Activated CD4-positive, alpha-beta T cell treated with anti-CD3 and anti-CD28 coated beads, Interleukin-2, amount 10 ng/mL, durations not matched to agents 7 days and 5 days (primary cell): ENCODE measurements at places on chromosomes 3 and 15. TPM values are rescaled to one million over a fixed set of nuclear protein-coding genes. Genes with fewer than 3 reads are reported as not detected.

The CP gene
- not detected for total RNA-seq

The AHSG gene
- not detected for total RNA-seq

DNA sequence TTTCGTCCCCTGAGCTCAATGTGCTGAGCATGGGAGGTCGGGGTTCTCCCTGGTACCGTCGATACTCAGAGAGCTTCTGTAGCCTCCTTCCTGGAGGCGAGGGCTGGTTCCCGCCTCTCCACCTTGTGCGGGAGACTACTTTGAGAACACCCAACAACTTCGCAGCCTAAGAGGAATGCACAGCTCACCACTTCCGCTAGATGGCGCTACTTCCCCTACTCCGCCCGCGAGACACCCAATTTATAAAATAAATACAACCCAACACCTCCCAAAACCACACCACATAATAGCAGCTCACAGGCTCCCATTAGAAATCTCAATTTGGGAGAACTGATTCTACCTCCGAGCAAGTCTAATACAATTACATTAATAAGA, 1.2 kb downstream of the RGMA start:
- DNase-seq: peak; percentile 76

DNA sequence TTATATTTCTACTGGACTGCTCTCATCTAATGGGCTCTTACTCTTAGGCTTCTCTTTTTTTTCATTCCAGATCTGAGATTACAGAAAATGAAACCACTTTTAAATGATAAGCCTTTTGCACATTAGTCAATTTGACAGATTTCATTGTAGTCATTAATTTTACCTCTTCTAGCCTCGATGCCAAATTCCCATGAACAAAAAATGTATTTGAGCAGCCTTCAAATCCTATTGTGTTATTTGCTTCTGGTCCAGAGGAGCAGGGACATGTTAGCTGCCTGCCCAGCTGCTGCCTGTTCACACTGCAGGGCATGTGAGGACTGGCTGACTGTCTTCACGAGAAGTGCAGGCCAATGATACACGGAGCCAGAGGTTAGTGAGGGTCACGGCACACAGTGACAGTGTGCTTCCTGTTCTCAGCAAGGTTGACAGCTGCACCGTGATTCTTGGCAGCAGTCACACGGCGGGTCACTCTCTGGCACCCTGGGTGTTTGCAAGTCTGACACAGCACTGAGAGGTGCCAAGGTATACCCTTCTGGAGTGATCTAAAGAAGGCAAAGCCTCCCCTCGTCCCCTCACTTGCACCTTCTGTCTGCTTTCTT, 40.8 kb downstream of the KAT2B start:
- peak; percentile 19 for DNase-seq

The SLC22A14 gene
- not detected for total RNA-seq

GRCh38 chr3:82002491-82002890, 241.0 kb upstream of the GBE1 start:
- no peak for DNase-seq

The MRAS gene
- not detected for total RNA-seq

DNA sequence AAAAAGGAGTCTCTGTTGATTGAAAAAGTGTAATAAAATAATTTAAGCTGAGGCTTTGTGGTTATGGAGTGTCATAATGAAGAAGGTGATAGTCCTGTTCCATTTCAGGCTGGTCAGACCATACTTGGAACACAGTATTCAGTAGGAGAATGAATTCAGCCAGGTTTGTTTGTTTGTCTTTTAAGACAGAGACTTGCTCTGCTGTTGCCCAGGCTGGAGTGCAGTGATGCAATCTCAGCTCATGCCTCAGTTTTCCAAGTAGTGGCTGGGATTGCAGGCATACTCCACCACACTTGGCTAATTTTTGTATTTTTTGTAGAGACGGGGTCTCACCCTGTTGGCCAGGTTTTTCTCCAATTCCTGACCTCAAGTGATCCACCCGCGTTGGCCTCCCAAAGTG, 33.5 kb downstream of the IQGAP1 start:
- no peak for DNase-seq

- no peak for DNase-seq
These were observed 960 bp downstream of the MFN1 start for GRCh38 chr3:179348325-179349013.

The HMG20A gene
- total RNA-seq: 58.7 TPM

DNA sequence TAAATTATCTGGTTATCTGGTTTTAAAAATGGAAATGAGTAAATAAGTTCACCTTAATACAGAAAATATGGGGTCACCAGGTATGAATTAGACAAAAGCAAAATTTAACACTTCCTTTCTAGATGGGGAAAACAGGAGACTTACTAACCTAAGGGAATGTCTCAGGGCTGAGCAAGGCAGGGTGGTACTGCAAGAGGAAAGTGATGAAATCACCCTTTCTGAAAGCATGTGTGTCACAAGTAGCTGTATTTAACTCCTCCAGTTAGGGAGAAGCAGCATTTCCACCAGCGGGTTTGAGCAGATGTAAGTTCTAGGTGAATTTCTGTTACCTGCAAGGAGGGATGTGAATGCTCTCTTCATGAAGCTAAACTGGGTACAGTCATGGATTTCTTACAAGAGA, 629.1 kb downstream of the MECOM start:
- no peak for DNase-seq

GRCh38 chr3:101081999-101082398, 88.8 kb upstream of the ABI3BP start:
- no peak for DNase-seq

GRCh38 chr3:163971861-163972260, 1106.4 kb downstream of the SI start:
- no peak for DNase-seq

- DNase-seq: no peak
These were observed 41.1 kb downstream of the LIMD1 start for GRCh38 chr3:45635475-45636256.

The SENP8 gene
- total RNA-seq: 1.3 TPM

DNA sequence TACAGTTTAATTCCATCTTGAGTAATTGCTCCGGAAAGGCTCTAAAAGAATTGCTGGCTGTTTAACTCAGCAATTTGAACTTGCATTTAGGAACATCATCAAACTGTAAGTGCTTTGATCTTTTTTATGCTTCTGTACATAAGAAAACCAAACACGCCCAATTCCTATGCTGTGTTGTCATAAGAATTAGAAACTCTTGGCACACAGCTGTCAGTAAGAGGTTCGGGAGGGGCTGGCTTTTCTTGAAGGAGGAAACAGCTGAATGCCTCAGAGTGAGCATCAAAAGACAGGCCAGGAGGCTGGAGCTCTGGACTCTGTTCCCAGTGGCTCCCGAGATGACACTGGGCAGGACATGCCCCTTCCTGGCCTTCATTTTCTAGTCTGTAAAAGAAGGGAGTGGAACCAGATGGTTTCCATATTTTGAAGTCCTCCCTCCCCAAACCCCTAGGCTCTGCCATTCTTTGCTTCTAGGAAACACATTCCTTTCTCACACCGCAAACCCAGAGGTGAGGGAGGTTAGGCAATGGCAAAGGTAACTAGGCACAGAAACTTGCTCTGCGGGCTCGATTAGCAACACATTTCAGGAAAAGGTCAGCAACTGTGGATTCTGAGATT, 73.7 kb upstream of the DLG1 start:
- no peak for DNase-seq

The CNTN6 gene
- total RNA-seq: not detected

The PPARG gene
- 0.55 TPM for total RNA-seq

The OR5K2 gene
- total RNA-seq: not detected

GRCh38 chr15:71152542-71152941, 37.3 kb downstream of the THSD4 start:
- no peak for DNase-seq

DNA sequence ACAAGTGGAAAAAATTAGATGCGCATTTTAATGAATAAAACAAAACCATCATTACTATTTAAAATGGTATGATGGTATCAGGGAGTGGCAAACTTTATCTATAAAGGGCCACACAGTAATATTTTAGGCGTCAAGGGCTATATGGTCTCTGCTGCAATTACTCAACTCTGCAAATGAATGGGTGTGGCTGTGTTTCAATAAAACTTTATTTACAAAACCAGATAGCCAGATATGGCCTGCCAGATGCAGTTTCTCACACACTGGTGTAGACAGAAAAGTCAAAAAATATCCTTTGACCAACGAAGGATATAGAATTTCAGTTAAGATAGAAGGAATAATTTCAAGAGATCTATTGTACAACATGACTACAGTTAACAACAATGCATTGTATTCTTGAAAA, 83.8 kb downstream of the CLASP2 start:
- no peak for DNase-seq

The EBLN2 gene
- 6.9 TPM for total RNA-seq

The CCDC54 gene
- total RNA-seq: not detected

The TRIM42 gene
- total RNA-seq: not detected
